HFF-Myc (cell line): ENCODE measurements at places on chromosomes 1 and 21.

GRCh38 chr21:33481314-33481943 is 1.7 kb upstream of the TMEM50B start:
- DNase-seq, result no peak

GRCh38 chr1:210796421-210796820 is 337.5 kb downstream of the KCNH1 start:
- DNase-seq, result no peak

GRCh38 chr1:3318329-3318728 is 136.1 kb upstream of the ARHGEF16 start:
- no peak for DNase-seq

DNA sequence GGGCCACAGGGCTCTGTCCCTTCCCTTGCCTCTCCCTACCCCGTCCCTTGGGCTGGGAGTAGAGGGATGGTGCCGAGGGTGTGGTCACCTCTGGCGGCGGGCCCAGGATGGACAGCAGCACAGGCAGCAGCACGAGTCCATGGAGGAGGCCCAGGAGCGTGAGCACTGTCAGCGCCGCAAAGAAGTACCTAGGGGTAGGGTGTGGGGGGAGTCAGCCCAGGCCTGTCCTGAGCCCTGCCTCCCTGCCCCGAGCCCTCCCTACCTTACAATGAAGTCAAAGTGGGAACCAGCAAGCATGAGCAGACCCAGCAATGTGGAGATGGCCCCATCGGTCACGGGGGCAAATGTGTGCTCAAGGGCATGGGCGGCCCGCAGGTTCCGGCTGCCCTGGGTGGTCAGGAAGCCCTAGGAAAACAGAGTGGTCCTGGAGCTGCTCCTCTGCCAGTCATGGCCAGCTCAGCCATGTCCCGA is 14.7 kb downstream of the BTBD19 start:
- no peak for DNase-seq

DNA sequence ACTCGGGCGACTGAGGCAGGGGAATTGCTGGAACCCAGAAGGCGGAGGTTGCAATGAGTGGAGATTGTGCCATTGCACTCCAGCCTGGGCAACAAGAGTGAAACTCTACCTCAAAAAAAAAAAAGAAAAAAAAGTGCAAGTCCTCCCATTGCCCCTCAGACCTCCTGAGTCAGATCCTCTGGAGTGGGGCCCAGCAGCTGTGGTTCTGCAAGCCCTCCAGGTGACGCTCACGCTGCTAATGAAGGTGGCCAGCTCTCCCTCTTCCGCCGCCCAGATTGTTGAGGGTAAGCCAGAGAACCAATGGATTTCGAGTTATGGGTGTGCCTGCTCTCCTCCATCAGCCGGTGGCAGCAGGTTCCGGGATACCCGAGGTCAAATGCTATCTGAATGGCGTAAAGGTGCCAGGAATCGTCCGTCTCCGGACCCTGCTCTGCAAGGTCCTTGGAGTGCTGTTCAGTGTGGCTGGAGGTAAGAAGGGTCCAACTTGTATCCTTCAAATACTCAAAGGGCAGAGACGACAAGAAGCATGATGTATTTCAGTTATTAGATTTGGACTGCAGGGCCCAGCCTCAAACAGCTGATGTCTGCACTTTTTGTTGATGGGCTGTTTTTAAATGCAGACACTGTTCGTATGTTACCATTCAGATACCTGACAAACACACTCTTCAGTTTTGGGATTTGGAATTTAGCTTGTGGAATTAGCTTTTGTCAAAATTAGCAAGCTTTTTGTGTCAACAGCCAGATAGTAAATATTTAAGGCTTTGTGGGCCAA is 17.6 kb downstream of the CLCN6 start:
- DNase-seq, result no peak

- DNase-seq, result no peak
Measured at GRCh38 chr1:30907481-30908315, 860 bp downstream of the SDC3 start.

- DNase-seq, result no peak
Measured at GRCh38 chr1:199657449-199657848, 370.1 kb upstream of the NR5A2 start.

DNA sequence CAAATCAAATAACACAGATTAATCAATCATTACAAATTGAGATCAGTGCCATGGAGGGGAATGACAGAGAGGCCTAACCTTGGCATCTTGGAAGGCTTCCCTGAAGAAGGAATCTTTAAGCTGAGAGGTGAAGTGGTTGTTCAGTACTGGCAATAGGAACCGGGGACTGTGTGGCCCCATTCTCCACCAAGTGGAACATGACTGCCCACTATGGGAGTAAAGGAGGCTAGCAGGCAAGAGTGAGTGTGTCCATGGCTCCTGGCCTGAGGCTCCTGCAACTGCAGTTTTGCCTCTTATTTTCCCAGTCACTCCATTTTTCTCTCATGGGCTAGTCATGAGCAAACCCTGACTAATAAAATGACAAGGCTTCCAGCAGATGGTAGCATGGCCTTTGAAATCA is 112.2 kb upstream of the GJB5 start:
- no peak for DNase-seq

DNA sequence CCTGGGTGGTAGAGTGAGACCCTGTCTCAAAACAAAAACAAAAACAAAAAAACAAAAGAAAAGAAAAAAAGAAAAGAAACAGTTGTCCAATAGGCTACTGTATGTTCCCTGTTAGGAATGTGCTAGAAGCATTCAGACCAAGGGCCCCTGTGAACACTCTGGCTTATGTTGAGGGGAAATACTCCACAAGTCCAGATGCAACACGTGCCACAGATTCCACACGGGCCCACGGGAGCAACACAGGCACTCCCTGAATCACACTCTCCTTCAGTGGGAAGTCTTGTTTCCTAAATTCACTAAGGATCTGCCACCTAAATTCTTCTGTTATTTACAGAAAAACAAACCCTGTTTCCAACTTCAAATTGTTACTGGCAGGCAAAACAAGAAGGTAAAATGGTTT is 291.1 kb downstream of the PCP4 start:
- DNase-seq, result no peak

- no peak for DNase-seq
Measured at GRCh38 chr1:213750231-213751063, 237.3 kb upstream of the PROX1 start.

DNA sequence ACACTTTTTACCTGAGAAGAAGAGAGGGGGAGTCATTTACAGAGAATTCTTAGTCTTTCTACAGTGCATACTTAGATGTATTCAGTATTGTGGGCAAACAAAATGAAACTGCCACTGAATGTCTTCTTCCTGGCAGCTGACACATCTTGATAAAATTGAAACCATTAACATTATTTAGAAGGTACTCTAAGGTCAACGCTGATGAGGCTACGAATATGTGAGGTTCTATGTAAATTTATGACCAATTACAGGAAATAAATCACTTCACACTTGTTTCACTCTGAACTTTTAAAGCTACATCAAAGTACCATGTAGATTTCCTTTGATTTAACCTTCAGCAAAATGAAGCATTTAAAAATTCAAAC is 51.3 kb upstream of the GFI1 start:
- no peak for DNase-seq

DNA sequence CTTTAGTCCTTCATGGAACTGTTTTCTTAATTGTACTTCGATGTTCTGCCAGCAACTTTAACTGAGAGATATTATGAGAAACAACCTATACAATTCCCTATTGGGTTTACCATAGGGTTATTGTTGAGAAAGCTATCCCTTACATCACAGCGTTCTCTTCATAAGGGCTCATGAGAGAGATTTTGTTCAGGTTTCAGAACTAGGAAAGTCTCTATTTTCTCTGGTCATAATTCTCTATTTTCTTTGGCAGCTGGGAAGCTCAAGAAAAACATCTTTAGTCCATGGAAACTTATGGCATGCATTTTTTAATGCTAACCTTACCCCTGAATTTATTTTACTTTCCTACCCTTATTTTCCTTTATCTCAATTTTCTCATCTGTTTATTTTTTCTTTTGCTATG is 38.2 kb downstream of the NMNAT2 start:
- no peak for DNase-seq

DNA sequence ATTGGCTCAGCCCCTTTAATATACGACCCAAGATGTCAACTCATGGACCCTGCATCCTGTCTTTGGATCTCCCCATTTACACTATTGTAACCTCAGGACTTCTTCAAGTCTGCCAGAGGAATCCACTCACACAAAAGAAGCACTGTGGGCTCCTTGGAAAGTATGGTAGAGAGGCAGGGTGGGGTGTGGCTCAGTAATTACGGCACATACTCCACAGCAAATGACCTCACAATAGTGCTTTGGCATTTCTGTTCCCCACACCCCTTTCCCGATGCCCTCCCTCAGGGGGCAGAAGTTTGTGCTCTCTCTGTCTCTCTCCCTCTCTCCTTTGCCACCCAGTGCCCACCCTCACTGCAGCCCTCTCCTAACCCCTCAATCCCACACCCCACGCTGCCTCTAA is 27.8 kb upstream of the IFNAR2 start:
- DNase-seq, result no peak

- no peak for DNase-seq
Measured at GRCh38 chr21:41164981-41165655, 2.8 kb upstream of the BACE2 start.

DNA sequence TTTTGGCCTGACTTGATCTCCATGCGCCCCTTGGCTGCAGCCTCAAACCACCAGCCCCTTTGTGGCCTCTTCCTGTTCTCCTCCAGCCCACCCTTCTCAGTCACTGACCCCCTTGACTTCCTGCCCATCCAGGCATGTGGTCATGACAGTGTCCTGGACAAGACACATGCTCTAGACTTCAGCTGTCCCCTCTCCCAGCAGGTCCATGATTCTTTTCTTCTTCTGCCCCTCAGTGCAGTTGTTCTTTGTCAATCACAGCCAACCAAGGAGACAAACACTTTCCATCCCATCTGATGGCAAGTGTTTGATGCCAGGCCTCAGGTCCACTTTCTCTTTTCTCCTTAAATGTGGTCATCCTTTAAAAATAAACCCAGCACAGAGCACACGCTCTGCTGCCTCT is 49.7 kb downstream of the SYT6 start:
- no peak for DNase-seq

DNA sequence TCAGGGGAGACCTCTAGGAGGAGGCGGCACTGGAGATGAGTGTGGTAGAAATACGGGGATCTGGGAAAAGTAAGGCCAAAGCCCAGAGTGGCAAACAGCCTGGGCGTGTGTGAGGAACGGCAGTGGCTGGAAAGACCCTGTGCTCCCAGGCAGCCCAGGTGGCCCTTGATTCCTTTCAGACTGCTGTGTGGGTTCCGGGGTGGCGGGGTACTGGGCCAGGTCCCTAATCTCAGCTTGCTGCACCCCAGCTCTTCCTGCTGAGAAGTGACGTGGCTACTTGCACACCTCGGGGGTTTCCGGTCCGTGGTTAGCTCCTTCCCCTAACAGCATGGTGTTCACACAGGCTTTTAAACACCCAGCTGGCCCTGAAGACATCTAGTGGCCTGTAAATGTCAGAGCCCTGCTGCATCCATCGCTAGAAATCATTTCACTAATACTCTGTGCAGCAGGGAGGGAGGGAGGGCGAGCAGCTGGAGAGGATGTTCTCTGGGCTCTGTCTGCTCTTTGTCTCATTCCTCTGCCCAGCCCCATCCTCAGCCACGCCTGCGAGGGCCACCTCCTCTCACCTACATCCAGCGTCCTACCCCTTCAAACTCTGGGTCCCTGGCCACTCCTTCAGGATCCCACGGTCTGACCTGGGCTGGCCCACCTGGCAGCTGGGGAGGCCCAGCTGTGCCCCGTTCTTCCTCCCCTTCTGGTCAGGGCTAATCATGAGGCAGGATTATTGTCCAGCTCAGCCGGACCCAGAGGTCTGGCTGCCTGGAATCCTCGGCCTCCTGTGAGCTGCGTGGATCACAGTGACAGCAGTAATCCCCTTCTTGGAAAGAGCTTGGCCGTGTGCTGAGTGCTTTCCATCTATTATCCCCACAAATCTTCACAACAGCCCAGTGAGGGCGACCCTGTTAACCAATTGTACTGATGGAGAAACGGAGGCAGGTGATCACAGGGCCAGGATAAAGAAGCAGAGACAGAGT is 7.2 kb downstream of the ZDHHC18 start:
- DNase-seq, result no peak

DNA sequence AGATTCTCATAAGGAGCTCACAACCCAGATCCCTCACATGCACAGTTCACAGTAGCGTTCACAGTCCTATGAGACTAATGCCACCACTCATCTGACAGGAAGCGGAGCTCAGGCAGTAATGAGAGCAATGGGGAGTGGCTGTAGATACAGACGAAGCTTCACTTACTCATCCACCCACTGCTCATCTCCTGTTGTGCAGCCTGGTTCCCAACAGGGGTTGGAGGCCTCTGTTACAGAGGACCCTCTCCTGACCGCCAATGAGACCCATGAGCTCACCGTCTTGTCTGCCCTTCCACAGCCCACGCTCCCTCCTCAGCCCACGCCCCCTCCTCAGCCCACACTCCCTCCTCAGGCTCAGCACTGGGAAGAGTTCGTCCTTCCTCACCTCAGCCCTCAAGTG is 39.6 kb downstream of the RSPH1 start:
- no peak for DNase-seq

DNA sequence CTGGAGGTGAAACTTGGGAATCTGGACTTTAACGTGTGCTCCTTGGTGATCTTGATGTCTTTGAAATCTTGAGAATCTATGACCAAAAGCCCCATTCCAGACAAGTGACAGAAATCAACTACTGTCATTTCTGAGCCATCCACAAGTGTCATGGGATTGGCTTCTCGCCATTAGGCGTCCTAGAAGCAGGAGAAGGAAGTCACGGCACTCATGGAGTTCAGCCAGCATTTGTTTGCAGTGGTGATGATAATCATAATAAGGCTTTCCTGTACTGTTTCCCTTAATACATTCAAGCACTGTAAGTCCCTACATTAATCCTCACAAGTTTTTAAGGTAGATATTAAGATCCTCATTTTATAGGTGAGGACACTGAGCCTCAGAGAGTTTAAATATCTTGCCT is 11.9 kb downstream of the F5 start:
- DNase-seq, result no peak

DNA sequence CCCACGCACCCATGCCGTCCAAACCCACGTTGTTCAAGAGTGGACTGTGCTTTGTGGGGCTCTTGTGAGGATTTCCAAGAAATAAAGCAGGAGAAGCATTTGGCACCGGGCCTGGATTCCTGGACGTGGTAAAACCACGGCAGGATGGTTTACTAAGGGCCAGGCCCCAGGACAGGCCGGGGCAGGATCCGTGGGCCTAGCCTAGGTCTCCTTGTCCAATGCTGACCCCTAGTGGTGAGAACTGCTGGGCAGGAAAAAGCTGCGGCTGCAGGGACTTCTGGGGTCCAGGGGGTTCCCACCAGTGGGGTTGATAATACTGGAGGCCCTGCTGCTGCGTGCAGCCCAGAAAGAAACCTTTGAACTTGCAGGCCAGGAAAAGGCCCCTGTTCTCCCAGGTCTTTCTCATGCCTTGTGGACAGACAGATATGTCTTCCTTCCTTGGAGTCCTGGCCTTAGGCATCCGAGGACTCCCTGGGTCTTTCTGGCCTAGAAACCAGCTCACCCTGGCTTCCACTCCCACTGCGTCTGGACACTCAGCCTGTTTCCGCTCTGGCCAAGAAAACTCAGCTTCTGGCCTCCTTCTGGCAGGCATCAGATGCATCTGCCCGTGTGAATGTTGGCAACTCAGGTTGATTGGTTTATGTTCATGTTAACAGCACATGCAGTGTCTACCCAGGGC is 106.9 kb upstream of the TMEM51 start:
- DNase-seq, result peak; percentile 61
